NCI-H69 (cell line): ENCODE measurements at places on chromosomes 3 and 15.

GRCh38 chr3:66039590-66039887 lies 821 bp upstream of the MAGI1 start:
- no peak for DNase-seq

DNA sequence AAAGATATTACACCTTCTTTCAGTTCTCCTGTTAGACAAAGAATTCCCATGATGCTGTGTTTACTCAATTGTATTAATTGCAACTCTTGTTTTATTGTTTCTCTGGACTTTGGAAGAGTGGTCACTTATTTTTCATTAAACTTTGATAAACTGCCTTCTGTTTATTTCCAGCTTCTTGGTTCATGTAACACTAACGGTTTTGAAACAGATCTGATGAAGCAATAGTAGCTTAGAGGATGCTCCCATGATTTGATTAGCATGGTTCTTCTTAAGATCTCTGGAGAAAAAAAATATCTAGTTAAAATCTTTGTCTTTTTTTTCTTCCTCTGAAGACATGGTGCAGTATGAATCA lies 90.1 kb downstream of the FNDC3B start:
- no peak for DNase-seq

- no peak for DNase-seq
These were observed 280.1 kb upstream of the RASGRP1 start for GRCh38 chr15:38844736-38845135.

- DNase-seq, result no peak
These were observed 190.8 kb downstream of the SLCO3A1 start for GRCh38 chr15:92044203-92044909.

GRCh38 chr15:37902126-37902525 lies 32.3 kb upstream of the TMCO5A start:
- DNase-seq, result no peak

GRCh38 chr3:152555666-152556291 lies 279.2 kb upstream of the P2RY1 start:
- DNase-seq, result no peak

DNA sequence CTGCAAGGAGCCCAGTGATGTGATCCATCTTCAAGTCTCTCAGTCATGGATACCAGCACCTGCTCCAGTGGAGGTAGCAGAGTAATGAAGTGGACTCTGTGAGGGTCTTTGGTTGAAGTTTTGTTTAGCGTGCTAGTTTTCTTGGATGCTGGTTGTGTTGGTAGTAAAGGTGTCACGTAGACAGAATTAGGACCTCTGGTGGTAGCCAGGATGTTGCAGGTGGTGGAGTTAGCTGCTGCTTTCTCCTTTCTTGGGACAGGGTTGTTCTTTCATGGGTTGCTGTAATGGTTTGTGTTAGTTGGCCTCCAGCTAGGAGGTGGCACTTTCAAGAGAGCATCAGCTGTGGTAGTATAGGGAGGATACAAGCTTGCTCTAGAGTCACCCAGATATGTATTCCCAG lies 125.2 kb downstream of the ANXA2 start:
- DNase-seq, result no peak

GRCh38 chr3:140399871-140400270 lies 278.0 kb upstream of the TRIM42 start:
- no peak for DNase-seq

GRCh38 chr15:98570119-98570518 lies 78.2 kb upstream of the IGF1R start:
- no peak for DNase-seq
